Stimulated activated CD8-positive, alpha-beta memory T cell treated with anti-CD3 and anti-CD28 coated beads, Interleukin-7, amount 100 ng/mL, for 4 hours (primary cell): ENCODE measurements at places on chromosomes 2 and 18.

- no peak for DNase-seq
Observed at GRCh38 chr18:46386788-46387187, 270.2 kb downstream of the LOXHD1 start.

- no peak for DNase-seq
Observed at GRCh38 chr2:71692621-71693277, 239.4 kb downstream of the DYSF start.

GRCh38 chr2:237219826-237220225 lies 134.1 kb downstream of the COPS8 start:
- no peak for DNase-seq

- no peak for DNase-seq
Observed at GRCh38 chr2:101754618-101755017, 57.1 kb downstream of the MAP4K4 start.

DNA sequence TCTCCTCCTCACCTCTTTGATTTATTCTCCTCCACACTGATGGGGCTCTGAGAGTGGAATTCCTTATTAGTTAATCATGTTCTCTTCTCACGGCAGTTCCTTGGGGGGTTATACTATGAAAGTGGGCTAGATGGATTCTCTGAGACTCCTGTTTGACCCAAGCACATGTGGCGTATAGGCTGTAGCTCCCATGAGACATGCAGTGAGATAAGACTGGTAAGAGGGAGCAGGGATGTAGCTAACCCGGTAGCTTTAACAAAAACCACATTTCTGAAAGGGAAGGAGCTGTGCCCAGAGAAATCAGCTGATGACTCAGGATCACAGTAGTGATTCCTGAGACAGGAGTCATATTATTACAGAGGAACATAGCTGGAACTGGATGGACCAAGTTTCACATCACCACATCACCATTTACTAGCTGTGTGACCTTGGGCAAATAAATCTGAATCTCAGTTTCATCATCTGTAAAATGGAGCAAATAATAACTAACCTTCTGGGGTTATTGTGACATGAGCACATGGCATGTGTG lies 82.9 kb downstream of the CRIM1 start:
- DNase-seq, result no peak

GRCh38 chr2:128451084-128452023 lies 132.7 kb upstream of the HS6ST1 start:
- DNase-seq, result no peak

DNA sequence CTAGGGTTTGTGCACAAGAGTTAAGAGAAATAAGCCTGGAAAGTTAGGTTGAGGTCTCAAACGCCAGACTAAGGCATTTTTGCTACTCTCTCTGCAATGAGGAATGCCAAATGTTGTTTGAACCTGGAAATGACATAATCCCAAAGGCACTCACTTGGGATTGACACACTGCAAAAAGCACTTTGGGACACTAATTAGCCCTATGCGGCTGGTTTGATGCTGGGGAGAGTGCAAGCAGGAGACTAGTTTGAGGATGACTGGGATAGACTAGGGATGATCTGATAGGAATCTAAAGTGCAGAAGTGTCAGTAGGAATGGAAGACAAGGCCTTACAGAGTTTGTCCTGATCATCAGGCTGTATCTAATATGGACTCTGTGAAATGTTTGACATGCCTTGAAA lies 469.0 kb downstream of the SLC4A3 start:
- no peak for DNase-seq

GRCh38 chr2:12990523-12990922 lies 273.8 kb downstream of the TRIB2 start:
- no peak for DNase-seq

DNA sequence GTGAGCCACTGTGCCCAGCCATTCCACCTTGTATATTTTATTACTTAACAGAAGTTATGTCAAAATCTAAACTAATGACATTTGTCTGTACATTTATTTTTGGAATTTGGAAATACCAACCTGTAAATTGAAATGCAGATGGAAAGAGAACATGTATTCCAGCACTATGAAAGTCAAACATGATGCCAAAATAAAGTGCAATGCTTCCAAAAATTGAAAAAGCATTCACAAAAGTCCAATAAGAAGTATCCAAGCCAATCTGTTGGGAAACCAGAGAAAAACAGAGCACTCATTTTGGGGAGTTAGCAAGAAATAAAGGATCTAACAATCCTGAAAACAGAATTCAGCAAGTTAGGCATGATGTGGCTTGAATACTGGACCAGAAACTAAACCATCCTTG lies 30.3 kb upstream of the NARS1 start:
- no peak for DNase-seq

DNA sequence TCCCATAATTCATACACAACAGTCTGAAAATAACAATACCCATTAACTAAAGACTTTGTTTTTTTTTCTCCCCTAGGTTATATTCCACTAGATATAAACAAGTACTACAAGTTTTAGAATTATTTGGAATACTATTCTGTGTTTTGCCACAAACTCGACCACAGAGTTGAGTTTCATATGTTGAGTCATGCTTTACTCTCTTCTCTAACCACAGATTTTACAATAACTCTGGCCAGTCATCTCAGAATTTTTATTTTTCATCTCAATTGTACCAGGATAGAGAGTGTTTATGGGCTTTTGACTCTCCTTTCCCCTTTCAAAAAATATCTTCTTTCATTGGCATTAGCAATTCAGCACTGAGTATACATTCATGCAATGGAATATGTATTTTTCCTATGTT lies 348.7 kb upstream of the GALNT5 start:
- DNase-seq, result no peak

DNA sequence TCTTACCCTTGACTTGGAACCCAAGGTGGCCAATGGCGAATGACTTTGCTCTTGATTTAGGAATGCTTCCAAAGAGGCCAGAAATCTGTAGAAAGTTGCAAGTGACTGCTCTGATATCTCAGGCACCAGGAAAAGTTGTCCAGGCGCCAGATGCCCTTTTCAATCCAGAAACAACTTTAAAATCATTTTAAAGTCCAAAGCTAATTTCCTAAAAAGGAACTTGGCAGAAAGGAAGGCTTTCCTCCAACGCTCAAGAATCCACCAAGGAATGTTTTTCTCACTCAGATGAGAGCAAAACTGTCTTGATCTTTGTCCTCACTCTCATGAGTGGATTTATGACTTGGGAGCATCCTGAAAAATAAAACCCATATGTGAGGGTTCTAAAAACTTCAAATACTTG lies 5.3 kb downstream of the NGEF start:
- no peak for DNase-seq

DNA sequence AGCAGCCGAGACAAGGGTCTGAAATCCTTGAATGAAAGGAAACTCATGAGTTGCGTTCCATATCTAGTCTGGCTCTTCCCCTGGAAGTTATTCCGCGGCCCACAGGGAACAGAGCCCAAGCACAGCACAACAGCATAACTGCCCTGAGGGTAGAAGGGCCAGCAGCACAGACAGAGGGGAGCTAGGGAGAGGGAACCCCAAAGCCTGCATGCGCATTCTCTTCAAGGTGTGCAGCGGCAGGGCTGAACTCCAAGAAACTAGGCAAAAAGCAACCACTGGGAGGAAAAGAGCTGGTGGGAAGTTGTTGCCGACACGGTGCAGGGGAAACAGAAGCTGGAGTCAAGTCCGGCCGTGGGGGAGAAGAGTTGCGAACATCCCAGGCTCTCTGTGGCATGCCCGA lies 11.8 kb downstream of the GPR148 start:
- DNase-seq, result no peak

GRCh38 chr2:25324251-25324650 lies 17.5 kb downstream of the DNMT3A start:
- DNase-seq, result no peak

GRCh38 chr18:66872277-66872676 lies 268.4 kb upstream of the CDH19 start:
- DNase-seq, result no peak

- no peak for DNase-seq
Observed at GRCh38 chr18:21047126-21047525, 64.5 kb downstream of the ROCK1 start.

DNA sequence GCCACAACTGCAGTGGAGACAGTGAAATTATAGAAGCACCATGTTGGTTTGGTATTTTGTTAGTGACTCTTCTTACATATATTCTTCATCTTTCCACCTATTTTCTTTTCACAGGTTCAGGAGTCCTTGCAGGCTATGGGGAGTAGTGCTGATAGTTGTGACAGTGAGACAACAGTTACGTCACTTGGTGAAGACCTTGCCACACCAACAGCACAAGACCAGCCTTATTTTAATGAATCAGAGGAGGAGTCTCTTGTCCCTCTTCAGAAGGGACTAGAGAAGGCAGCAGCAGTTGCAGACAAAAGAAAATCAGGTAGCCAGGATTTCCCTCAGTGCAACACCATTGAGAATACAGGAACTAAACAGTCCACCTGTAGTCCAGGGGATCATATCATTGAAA lies 23.6 kb downstream of the ITPRID2 start:
- no peak for DNase-seq

DNA sequence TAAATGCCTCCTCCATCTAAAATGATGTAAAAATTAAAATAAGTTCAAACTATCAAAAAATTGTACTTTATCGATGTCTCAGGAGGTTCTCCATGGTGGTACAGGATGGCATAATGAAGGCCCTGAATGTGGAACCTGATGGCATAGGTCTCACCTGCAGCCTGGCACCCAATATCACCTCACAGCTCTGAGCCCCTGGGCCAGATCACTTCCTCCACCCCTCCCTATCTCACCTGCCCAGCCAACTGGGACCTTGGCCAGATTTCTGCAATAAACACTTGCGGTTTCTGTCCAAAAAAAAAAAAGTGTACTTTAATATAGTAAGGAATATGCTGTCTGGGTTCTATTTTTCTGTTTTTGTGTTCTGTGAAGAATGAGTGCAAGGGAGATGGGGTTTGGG lies 6.7 kb upstream of the RBM45 start:
- DNase-seq, result no peak

- DNase-seq, result no peak
Observed at GRCh38 chr2:3249476-3249962, 128.1 kb downstream of the EIPR1 start.

GRCh38 chr2:144111437-144111836 lies 408.5 kb downstream of the ZEB2 start:
- DNase-seq, result no peak

DNA sequence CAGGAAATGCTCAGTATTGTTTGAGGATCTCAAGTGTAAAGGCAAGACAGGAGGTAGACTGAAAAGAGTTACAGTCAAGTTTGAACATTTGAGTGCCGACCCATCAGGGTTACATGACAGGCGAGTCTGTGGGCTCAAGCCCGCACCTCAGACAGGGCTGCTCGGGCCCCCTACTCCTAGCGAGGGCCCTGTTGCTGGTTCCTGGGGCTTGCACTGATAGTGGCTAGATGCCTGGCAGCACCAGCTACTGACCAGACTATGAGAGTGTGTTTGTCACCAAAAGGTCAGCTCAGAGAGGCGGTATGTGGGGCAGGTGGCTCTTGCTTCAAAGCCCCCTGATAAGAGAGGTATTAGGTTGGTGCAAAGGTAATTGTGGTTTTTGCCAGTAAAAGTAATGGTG lies 35.6 kb upstream of the CYP27C1 start:
- no peak for DNase-seq
